ENCODE measurements at places on chromosomes 6 and 20. TPM values are rescaled to one million over a fixed set of nuclear protein-coding genes. Genes with fewer than 3 reads are reported as not detected.

Gene ADGRF5
- 15.5 TPM for total RNA-seq

- H3K4me3 ChIP-seq: no peak overlapping the region
- no peaks in the 10 kb centered on the region for H3K4me1 ChIP-seq
- H3K27me3 ChIP-seq: no peaks in the 10 kb centered on the region
- H3K36me3 ChIP-seq: no peaks in the 10 kb centered on the region
Observed at GRCh38 chr6:52346503-52346902, 15.4 kb upstream of the PAQR8 start.

Gene KCNK5
- total RNA-seq: 7.5 TPM

- H3K36me3 ChIP-seq: peaks cover 2% of the 10 kb centered on the region
- H3K27ac ChIP-seq: no peak overlapping the region
- no peak for DNase-seq
- H3K27me3 ChIP-seq: no peaks in the 10 kb centered on the region
- peaks cover 17% of the 10 kb centered on the region for H3K4me1 ChIP-seq
- no peak overlapping the region for H3K4me3 ChIP-seq
Observed at GRCh38 chr6:7178280-7178679, 70.5 kb downstream of the RREB1 start.

Gene ABHD16B
- not detected for total RNA-seq

- DNase-seq: no peak
- no peak overlapping the region for H3K27ac ChIP-seq
- H3K27me3 ChIP-seq: no peaks in the 10 kb centered on the region
- H3K4me3 ChIP-seq: peak overlapping the region; percentile 4
Observed at GRCh38 chr6:7086488-7086887, 21.3 kb upstream of the RREB1 start.

DNA sequence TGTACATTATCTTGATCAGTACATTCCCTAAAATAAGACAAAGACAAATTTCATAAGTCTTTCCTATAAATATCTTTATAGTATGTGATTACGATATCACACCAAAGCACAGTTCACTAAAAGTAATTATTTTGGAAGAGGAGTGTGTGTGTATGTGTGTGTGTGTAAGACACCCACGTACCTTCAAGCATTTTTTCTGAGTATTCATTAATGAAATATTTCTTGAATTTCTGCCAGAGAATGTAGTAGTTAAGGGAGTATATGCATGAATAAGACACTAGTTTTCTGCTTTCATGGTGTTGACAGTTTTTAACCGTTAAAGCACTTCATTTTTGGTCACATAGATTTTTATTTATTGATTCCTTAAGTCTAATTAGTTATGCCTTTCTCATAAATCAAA, 36.8 kb downstream of the MANEA start:
- H3K27ac ChIP-seq: no peak overlapping the region
- H3K27me3 ChIP-seq: no peaks in the 10 kb centered on the region
- H3K4me1 ChIP-seq: no peaks in the 10 kb centered on the region
- H3K36me3 ChIP-seq: no peaks in the 10 kb centered on the region
- no peak for DNase-seq
- no peak overlapping the region for H3K4me3 ChIP-seq

Gene TRMT11
- 27.8 TPM for total RNA-seq

GRCh38 chr6:127641905-127642304, 64.9 kb downstream of the C6orf58 start:
- no peaks in the 10 kb centered on the region for H3K27me3 ChIP-seq
- no peaks in the 10 kb centered on the region for H3K36me3 ChIP-seq
- H3K4me1 ChIP-seq: no peaks in the 10 kb centered on the region
- no peak for DNase-seq
